ENCODE measurements at places on chromosomes 11 and 22.

DNA sequence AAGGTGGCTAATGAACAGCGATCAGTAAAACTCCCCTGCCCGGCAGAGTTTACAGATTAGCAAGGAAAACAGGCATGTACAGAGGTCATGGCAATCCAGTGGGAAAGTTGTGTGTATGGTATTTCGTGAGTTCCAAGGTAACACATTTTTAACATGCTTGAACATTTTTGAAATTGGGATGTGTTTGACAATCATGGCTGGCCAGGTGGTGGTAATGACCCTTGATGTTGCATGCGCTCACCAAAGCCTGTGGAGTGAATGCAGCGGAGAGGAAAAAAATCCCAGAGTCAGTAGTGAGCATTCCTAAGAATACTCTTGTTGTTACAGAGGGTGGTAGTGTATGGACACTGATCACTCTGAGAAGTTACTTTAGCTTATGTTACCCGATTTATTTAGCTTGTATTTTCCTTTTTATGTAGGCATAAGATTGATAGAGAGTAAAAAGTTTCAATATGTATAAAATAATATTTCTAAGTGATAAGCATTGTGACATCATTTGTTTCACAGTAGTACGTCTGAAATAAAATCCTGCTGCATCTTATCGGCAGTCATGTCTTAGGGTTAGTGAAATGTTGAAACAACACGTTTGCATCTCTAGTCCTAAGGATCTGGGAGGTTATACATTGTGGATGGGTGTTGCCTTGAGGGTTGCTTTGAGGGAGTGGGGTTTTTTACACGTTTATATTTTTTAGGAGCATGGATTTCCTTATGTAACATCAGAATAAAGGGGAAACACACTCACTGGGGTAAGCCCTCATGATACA, 8.7 kb downstream of the TEAD1 start:
- H3K36me3 ChIP-seq = no peaks in the 10 kb centered on the region
- H3K4me3 ChIP-seq = no peak overlapping the region
- DNase-seq = no peak
- H3K27ac ChIP-seq = no peak overlapping the region

DNA sequence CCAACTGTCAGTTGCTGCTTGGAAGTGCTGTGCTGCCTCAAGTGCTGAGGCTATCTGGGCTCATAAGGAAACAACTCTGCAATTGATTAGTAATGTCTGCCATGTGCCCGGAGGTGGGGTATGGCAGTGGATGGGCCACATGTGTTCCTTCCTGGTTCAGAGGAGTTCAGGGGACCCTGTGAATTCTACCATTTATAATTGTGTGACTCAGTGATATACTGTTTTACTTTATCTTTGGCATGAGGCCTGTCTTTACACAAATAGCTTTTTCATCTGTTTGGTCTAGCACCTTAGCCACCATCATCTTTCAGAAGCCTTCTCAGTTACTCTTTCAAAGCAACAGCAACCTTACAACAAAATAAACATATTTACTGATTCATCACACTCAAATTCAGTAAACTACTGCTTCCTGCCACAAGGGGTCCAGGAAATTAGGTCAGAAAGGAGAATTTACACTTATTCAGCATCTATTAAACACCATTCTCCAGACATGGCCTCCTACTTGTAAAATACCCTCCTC, 20.9 kb downstream of the DKK3 start:
- no peak for DNase-seq
- peaks cover 15% of the 10 kb centered on the region for H3K27me3 ChIP-seq
- H3K36me3 ChIP-seq = no peaks in the 10 kb centered on the region
- H3K4me1 ChIP-seq = peaks cover 2% of the 10 kb centered on the region
- H3K27ac ChIP-seq = no peak overlapping the region

DNA sequence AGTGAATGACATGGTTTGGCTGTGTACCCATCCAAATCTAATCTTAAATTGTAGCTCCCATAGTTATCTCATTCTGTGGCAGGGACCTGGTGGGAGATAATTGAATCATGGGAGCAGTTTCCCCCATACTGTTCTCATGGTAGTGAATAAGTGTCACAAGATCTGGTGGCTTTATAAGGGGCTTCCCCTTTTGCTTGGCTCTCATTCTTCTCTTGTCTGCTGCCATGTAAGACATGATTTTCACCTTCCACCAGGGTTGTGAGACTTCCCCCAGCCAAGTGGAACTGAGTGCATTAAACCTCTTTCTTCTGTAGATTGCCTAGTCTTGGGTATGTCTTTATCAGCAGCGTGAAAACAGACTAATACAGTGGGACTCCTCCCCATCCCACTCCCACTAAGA, 11.1 kb downstream of the OR5A2 start:
- no peaks in the 10 kb centered on the region for H3K4me1 ChIP-seq
- DNase-seq = no peak
- no peak overlapping the region for H3K27ac ChIP-seq

DNA sequence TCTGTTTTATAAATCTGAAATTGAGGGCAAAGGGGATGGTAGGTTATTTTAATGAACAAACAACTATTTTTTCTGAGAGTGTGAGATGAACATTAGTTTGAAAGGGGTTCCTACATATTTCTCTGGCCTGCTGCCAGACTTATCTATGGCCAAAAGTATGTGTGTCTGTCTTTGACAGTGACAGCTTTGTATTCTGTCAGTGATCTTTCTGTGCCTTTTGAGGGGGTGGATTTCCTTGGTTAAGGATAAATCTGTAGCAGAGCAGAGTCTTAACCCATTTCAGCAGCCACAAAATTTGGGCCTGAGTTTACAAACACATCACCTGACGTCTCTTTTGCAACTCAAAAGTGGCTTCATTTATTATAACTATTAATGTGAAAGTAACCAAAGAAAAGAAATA, 30.9 kb downstream of the ZFTA start:
- H3K27ac ChIP-seq = no peak overlapping the region
- H3K4me1 ChIP-seq = peaks cover 2% of the 10 kb centered on the region
- peaks cover 3% of the 10 kb centered on the region for H3K36me3 ChIP-seq
- DNase-seq = no peak

DNA sequence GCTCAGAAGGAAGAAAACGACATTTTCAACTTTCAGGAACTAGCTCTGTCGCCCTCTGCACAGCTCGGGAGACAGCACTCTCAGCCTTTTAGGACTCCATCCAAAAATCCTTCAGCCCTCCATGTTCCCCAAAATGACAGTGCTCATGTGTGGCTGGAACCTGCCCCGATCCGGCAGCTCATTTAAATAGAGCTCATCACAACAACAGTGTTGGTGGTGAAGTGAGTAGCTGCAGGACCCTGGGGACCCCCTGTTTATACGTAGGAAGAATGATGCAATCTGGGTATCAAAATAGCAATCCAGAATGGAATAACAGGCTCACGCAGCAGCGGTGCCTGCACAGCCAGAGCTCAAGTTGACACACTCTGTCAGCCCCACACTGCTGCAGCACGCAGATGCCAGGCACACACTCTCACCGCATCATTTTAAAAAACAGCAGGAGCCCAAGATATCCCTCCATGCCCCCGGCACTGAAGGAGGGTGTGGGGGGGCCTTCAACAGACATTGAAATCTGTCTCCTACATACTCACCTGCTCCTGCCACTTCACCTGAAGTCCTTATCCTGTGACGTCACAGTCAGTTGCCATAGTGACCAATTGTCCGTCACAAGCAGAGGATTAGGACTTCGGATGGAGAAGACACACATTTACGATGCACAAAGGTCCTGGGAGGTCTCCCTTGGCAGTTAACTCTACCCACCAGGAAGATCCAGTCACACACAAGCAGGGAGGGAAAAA, 24.0 kb downstream of the TRIM66 start:
- H3K27me3 ChIP-seq = no peaks in the 10 kb centered on the region
- H3K4me3 ChIP-seq = no peak overlapping the region
- H3K4me1 ChIP-seq = peaks cover 5% of the 10 kb centered on the region

DNA sequence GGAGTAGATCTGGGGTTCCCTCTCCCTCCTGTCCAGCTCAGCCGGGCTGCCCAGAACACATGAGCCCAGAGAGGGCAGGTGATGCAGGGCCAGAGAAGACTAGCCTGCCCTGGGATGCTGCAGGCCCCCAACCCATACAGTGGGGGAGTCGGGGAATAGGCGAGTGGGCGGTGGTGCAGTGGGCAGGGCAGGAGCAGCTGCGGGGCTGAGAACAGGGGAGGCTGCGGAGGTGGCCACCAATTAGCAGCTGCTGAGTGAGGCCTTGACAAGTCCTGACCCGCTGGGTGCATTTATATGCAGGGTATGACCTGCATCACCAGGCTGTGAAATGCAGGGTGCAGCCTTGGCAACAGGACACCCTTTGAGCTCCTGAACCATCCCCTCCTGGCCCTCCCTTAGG, 43.1 kb downstream of the NFAM1 start:
- H3K27me3 ChIP-seq = peaks cover 10% of the 10 kb centered on the region
- no peaks in the 10 kb centered on the region for H3K36me3 ChIP-seq
- H3K4me1 ChIP-seq = no peaks in the 10 kb centered on the region
- DNase-seq = no peak

DNA sequence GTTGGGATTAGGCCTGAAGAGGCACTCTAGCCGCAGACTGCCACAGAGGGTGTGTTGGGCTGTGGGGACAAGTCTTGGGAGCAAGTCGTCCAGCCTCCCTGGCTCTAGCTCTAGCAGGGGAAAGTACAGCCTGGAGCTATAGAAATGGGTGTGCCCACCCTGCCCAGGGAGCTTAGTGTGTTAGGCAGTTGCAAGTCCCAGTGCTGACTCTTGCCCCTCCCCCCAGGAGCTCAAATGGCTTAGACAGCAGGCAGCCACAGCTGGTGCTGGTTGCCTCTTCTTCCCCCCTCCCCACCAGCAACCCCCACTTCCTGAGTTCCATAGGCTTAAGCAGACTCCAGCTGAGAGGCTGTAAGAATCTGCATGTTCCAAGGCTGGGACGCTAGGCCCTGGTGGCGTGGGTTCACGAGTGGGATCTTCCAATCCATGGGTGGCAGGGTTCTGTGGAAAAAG, 61.2 kb downstream of the GUCY1A2 start:
- no peak for DNase-seq
- H3K36me3 ChIP-seq = no peaks in the 10 kb centered on the region
- no peak overlapping the region for H3K4me3 ChIP-seq
- no peak overlapping the region for H3K27ac ChIP-seq

GRCh38 chr11:115698243-115698642, 194.0 kb upstream of the CADM1 start:
- no peaks in the 10 kb centered on the region for H3K27me3 ChIP-seq
- H3K36me3 ChIP-seq = no peaks in the 10 kb centered on the region
- DNase-seq = no peak
- no peak overlapping the region for H3K27ac ChIP-seq
- H3K4me1 ChIP-seq = peaks cover 2% of the 10 kb centered on the region

GRCh38 chr11:96161307-96162089, 181.5 kb downstream of the MAML2 start:
- H3K4me1 ChIP-seq = peaks cover 28% of the 10 kb centered on the region
- no peak overlapping the region for H3K4me3 ChIP-seq
- H3K27me3 ChIP-seq = no peaks in the 10 kb centered on the region
- H3K27ac ChIP-seq = no peak overlapping the region
- peaks cover 2% of the 10 kb centered on the region for H3K36me3 ChIP-seq

DNA sequence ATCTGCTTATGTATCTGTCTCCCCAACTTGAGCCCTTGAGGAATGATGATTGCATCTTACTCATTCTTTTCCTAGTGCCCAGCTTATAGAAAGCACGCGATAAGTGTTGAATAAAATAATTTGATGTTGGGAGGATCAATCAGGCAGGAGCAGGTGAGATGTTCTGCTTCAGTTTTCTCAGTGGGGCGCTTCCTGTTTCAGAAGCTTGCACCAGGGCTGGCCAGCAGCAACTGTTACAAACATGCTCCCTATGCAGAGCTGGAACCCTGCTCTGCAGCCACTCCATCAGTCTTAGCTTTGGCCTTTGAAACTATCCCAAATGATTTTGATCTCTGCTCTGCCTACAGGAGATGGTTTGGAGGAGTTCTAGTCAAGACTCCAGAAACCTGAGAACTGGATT, 3.9 kb downstream of the ENDOD1 start:
- peaks cover 62% of the 10 kb centered on the region for H3K4me1 ChIP-seq
- DNase-seq = no peak
- H3K27ac ChIP-seq = no peak overlapping the region
- peak overlapping the region; percentile 50 for H3K4me3 ChIP-seq
- H3K27me3 ChIP-seq = no peaks in the 10 kb centered on the region
- H3K36me3 ChIP-seq = peaks cover 24% of the 10 kb centered on the region

DNA sequence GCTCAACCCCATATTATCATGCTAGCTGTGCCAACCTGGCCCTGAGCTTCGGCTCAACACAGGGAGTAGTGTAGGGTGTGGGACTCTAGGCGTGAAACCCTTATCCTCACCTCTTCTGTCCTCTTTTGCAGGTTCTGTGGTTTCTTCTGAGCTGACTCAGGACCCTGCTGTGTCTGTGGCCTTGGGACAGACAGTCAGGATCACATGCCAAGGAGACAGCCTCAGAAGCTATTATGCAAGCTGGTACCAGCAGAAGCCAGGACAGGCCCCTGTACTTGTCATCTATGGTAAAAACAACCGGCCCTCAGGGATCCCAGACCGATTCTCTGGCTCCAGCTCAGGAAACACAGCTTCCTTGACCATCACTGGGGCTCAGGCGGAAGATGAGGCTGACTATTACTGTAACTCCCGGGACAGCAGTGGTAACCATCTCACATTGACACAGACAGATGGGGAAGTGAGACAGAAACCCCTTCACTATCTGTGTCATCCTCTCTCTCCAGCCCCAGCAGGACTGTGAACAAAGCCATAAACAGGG, 76.4 kb downstream of the GGTLC2 start:
- H3K36me3 ChIP-seq = no peaks in the 10 kb centered on the region
- H3K27me3 ChIP-seq = peaks cover 4% of the 10 kb centered on the region
- H3K4me3 ChIP-seq = no peak overlapping the region
- H3K27ac ChIP-seq = peak overlapping the region; percentile 20
- no peak for DNase-seq
- peaks cover 28% of the 10 kb centered on the region for H3K4me1 ChIP-seq

DNA sequence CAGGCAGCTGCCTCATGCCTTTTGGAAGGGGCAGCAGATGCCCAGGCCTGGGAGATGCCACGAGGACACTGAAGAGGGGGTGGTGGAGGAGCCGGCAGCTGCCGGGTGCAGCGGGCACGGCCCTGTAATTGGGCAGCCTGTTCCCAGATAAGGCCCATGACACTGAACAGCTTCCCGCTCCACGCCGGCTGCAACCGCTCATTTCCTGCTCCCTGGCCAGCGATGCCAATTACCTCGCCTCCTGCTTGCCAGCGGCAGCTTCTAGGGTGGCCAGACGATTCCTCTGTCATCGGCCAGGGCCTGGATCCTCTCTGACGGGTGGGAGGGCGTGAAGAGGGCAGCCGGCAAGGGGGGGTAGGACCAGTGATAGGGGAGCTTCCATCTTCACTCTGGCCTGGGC, 22.8 kb downstream of the FLRT1 start:
- H3K36me3 ChIP-seq = no peaks in the 10 kb centered on the region
- peaks cover 13% of the 10 kb centered on the region for H3K27me3 ChIP-seq
- no peak for DNase-seq
- H3K4me3 ChIP-seq = no peak overlapping the region
- H3K4me1 ChIP-seq = peaks cover 3% of the 10 kb centered on the region
